ENCODE measurements at places on chromosomes 1 and 21.

DNA sequence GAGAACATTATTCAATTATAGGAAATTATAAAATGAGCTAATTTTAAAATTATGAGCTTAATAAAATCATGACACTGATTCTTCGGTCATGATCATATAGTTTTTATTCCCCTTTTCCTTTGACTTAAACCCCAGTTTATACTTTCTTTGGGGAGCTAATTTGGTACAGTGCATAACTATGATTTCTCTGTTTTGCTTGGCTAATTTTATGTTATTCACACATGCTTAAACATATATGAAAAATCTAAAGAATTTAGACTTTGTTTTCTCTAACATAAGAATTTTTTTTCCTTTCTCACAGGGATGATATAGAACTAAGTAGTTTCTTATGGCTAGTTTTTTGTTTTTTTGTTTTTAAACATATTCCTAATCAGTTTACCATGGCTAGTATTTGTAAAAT, 52.5 kb downstream of the STXBP3 start:
- DNase-seq, result no peak

- no peak for DNase-seq
Observed at GRCh38 chr1:61561666-61562065, 163.3 kb downstream of the TM2D1 start.

DNA sequence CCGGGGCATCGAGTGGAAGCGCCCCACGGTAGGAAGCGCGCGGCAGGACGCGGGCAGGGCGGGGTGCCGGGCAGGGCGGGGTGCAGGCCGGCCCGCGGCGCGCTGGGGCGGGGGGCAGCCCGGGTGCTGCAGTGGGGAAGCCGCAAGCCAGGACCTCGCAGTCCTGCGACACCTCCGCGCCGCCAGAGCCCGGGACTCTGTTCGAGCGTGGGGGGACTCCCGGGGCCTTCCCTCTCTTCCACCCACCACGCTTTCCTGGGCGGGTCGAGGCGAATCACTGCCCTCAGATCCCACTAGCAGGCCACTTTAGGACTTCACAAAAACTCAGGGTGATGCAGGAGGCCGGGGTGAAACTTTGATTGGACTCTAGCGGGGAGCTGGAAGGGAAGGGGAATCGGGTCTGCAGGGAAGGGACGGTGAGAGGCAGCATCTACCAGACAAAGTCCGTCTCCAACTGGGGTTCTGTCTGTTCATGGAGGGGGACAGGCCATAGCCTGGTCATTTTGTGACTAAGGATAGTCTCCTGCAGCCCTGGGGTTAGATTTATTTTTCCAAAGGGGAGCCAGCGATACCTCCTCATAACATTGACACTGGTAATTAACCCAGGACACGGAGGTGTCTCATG, 623 bp downstream of the CAPN2 start:
- peak; percentile 80 for DNase-seq

DNA sequence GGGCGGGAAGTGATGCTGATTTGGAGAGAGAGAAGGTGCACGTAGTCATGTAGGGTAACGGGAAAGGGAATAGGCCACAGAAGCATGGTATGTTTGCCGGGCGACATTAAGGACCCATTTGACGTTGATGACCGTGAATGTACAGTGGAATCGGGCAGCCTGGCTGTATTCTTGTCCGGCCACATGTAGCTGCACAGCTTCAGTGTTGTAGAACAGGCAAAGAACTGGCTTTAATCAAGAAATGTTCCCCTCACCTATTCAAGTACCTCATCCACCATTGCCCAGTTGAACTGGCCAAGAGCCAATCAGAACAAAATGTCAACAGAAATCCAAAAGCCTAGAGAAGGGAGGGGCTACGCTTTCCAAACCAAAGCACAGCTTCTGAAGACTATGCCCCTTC, 104.8 kb downstream of the DHRS3 start:
- no peak for DNase-seq

- DNase-seq, result no peak
Observed at GRCh38 chr1:92298213-92298572, 594 bp downstream of the GLMN start.

GRCh38 chr1:111602302-111602701, 17.3 kb upstream of the RAP1A start:
- DNase-seq, result no peak

DNA sequence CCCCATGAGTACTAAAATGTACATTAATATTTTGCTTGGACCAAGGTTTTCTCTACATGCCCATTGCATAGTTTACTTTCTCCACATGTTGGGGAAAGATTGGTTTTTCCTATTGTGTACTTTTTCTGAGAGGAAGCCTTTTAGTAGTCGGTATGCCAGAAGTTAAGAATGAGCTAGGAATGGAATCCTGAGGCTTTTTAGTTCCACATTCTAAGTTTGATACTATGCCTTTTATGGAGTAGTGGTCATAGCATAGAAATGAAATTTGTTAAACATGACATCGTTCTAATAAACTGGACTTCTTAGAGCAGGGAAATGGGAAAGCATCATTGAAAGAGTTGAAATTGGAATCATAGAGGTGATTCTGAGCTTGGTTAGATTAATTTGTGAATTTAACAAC, 64.3 kb downstream of the BCL9 start:
- DNase-seq, result no peak

DNA sequence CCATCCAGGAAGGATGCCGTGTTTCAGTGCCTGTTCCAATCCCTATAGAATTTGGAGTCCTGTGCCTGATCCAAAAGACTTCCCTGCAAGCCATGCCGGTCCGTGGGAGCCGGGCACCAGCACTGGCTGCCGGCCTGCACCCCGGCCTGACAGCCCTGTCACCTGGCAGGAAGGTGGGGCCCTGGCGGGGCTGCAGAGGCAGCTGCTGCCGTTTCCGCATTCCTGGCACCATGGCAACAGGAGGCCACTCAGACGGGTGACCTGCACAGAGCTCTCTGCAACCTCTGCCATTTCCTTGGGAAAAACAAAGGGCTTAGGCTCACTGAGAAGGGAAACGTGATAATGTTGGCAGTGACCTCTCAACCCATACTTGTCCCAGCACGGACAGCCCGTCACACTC, 63.2 kb upstream of the TMEM51 start:
- DNase-seq, result no peak

DNA sequence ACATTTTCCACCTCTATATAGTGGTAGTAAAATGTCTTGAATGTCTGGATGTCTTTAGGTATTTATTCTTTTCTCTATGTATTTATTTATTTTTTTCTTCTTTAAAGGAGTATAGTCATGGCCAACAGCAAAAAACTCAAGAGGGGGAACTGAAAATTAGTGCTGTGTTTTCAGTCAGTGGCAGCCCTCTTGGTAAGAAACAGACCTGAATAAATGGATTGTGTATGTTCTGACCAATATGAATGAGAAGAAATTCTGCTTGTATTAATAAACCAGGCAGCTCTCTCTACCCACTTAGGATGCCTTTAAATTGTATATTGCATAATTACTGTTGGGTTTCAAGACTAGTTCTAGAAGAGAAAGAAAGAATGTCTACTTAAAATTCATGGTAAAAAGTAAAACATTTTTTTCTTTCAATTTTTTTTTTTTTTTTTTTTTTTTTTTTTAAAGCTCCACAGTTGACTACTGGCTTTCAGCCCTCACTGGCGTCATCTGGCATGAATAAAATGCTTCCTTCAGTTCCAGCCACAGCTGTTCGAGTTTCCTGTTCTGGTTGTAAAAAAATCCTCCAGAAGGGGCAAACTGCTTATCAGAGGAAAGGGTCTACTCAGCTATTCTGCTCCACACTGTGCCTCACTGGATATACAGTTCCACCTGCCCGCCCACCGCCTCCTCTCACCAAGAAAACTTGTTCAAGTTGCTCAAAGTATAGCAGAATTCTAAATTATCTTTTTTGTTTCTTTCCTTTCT, 101.6 kb downstream of the ZMYM4 start:
- peak; percentile 21 for DNase-seq

DNA sequence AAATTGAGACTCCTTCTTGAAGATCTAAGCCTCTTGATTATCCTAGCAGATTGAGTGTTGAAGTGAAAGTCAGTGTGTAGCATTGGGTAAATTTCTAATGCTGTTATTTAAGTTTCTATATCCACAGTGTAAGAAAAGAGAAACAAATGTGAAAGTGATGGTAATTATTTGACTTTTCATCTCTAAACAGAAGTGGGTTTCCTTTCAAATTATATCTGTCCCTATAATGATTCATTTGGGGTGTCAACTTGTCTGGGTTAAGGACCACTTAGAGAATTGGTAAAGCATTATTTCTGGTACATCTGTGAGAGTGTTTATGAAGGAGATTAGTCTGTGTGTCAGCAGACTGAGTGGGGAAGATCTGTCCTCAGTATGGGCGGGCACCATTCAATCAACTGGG, 133.0 kb upstream of the HMCN1 start:
- no peak for DNase-seq

- no peak for DNase-seq
Observed at GRCh38 chr1:49136738-49137251, 360.1 kb upstream of the BEND5 start.

DNA sequence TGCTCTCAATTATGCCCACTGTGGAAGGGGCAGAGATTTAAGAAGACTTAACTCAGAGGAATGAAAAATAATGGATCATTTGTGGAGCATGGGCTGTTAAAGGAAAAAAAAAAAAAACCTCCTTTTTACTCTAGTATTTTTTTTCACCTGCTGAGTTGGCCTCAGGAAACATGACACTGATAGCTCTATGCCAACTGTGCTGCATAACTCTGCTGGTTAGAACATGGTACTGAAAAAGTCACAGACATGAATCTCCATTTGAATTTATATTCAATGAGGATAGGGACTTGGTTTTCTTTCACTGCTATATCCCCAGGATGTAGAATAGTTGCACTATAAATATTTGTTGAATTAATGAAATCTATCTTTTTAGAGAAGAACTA, 86.1 kb upstream of the KIAA0040 start:
- no peak for DNase-seq

DNA sequence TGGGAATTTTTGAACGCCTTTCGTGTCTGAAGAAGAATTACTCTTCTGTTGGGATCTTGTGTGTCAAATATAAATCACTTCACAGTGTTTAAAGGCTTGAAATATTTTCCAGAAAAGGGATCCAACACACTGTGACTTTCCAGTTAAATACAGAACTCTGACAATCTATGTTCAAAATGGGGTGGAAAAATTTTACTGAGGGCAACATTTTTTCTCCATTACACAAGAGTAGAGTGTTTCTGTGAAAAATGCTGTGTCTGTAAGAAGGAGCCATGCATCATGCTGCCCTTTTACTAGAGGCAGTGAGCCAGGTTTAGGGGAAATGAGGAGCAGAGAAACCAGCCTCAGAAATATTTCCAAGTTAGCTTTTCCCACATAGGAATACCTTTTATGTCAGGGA, 86.5 kb downstream of the VPS13D start:
- no peak for DNase-seq

DNA sequence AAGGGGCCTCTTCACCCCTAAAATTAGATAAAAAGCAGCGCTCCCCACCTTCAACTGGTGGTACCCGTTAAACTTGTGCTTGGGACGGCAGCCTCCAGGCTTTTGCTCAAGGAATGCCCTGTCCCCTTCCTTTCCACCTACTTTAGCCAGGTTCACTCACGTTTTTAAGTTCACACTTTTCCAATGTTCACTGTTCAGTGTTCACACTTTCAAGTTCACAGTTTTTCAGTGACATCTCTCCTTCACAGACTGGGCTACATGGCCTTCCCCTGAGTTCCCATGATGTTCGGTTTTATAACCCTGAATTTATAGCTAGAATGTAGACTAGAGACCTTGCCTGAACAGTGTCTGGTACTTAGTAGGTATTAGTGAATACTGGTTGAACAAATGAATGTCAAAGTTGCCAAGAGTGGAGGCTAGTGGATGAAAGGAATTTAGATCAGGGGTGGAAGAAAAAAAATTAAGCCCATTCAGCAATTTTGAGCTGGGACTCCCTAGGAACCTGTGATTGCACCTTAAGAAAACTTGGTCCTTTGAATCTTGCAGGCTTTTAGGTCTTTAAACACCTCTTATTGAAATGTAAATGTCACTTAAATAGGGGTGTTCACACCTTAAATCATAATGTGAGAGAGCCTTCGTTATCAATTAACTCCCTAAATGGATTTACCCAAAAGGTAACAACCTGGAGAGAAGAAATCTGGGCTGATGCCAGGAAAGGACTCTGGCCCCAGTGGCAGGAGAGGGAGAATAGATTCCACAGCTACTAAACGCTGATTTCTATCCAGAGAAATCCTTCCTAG, 12.3 kb downstream of the BTG2 start:
- DNase-seq, result no peak

DNA sequence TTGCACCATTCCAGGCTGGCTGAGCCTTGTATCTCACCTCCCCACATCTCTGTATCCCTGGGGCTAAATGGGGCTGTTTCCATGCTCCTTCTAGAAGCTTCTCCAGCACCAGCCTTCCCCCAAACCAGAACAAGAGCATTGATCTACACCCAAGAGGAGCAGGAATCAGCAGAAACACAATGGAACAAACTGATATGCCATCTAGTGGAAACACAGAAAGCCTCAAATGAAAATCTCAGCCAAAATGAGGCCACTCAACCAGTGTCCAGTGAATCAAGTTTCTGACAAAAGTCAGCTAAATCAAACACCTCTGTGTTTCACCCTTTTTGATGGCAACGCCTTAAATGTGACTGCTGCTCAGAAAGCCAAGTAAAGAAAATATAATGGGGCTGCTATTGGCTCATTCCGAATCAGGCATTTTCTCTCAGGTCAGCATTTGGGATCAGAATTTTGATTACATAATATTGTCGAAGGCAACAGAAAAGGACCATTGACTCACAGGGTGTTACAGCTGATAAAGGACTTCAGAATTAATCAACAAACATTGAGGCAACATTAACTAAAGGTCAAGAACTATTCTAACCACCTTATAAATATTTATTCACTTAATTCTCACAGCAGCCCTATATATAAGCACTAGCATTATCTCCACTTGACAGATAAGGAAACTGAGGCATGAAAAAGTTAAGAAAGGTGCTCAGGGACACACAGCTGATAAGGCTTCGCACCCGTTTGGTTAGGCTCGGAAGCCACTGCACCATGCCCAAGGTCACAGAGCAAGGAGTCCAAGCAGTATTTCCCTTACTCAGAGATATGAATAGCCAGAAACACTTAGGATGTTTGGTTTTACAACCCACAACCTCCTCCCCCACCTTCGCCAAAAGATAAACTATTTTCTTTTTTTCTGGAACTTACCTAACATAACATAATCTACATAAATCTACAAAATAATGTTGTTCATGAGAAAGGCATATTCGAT, 85.8 kb upstream of the KCNJ15 start:
- no peak for DNase-seq

DNA sequence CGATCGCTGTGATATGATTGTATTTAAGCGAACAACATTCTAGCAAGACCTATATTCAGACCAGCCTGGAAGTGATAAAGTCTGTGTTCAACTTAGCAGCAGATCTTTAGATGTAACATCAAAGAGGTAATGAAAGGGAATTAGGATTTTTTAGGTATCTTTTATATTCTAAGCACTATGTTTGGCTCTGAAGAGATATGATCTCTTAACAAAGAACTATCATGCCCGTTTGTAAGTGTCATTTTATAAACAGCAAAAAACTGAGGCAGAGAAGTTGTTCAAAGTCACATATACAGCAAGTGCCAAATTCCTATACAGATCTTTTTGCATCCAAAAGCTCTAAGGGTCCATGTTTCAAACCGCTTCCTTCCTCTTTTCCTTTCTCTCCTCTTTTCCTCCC, 53.0 kb upstream of the TIAM1 start:
- no peak for DNase-seq

All from C1 segment of cervical spinal cord (tissue), 14 donors.